Left kidney (tissue), 8 donors: ENCODE measurements at places on chromosomes 5 and 9.

- DNase-seq = no peak
Observed at GRCh38 chr5:95526871-95527270, 27.9 kb downstream of the SKIC3 start.

GRCh38 chr9:23779220-23779619, 46.8 kb downstream of the ELAVL2 start:
- DNase-seq = no peak

DNA sequence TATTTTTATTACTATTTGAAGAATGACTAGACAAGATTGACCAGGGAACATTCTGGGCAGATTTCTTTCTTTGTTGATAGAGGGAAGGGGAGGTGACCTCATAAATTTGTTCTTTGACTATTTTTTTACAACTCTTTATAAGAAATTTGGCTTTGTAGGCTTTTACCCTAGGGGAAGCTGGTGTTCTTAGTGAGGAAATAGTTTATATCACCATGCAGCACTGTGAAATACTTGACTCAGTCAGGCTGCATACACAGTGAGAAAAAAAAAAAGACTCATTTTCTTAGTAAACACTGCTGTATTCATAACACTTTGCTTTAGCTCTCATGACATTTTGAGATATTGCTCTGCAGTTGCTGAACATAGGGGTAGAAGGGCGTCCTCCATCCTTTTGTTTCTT, 336.6 kb upstream of the PIK3R1 start:
- no peak for DNase-seq

DNA sequence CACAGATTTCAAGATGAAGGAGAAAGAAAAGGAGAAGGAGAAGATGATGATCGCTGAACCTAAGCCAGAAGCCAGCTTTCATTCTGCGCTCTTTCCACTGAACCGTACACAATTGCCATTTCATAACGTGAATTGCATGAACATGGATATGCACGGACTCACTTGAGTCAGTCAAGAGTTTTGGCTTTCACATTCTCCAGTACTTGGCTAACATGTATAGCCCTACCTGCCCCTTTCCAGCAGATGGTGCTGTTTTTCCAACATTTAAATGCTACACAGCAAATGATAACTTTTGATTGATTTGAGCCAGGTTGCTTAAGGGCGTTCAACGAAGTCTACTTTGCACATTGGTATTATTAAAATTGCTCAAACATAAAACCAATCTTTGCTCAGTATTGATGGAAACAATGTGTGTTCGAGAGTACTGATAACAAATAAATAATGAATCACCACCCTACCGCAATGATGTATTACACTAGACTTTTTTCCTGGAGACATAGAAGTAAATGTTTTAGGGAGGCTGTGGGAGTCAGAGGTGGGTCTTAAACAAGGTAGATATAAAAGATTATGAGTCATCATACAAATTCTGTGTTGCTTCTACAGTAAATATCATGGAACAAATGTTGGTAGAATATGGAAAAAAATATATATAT, 196.4 kb downstream of the TRPM3 start:
- peak; percentile 62 for DNase-seq

GRCh38 chr5:38768412-38769211, 77.2 kb upstream of the OSMR start:
- peak; percentile 36 for DNase-seq

- DNase-seq = peak; percentile 49
Observed at GRCh38 chr5:59673438-59674058, 220.0 kb downstream of the PDE4D start.

DNA sequence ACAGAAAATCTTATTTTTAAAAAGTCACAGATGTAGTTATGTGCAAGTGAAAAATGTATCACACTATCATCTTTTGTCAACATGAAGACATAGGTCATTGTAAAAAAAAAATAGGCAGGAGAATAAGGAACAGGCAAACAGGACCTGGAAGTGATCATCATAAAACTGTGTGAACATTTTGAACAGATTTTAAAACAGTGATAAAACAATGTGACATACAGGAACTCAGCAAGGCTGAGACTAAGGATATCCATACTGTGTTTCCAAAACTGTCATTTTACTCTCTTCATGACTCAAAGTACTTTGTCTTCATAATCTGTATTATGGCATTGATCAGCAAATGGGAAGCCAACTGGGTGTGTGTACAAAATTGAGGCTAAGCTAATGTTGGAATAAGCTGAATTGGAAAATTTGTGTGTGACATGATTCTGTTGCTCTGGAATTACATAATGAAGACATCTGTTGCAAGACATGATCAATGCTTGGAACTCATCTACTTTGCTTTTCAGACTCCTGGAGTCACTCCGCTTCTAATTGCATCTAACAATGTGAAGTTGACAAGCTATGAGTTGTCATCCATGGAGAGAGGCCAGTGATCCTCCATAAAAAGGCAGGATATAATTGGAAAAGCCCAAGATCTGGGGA, 978.7 kb upstream of the NUDT12 start:
- DNase-seq = no peak

DNA sequence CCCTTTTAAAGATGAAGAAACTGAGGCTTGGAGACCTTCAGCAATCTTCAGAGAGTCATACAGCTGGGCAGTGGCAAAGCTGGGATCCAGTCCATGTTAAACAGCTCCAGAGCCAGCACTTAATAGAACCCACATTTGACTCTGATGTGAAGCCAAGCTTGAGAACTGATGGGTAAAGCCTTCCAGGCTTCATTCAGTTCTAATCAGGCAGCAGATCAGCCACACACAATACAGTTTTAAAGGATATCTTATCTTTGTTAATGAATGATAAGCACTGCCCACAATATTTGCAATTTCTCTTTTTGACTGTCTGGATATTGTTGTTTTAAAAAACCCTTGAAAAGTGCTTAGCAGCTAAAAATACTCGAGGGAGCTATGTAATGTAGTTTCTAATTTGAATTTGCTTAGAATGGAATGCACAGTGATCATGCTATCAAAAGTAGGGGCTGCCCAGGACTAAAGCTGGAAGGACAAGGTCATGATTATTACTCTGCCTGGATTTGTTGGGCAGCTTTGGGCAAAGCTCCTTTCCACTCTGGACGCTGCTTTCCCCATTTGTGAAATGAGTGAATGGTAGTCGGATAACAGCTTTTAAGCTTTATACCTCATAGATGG, 31.3 kb upstream of the HTR4 start:
- no peak for DNase-seq
